ENCODE measurements at places on chromosomes 7 and 10.

DNA sequence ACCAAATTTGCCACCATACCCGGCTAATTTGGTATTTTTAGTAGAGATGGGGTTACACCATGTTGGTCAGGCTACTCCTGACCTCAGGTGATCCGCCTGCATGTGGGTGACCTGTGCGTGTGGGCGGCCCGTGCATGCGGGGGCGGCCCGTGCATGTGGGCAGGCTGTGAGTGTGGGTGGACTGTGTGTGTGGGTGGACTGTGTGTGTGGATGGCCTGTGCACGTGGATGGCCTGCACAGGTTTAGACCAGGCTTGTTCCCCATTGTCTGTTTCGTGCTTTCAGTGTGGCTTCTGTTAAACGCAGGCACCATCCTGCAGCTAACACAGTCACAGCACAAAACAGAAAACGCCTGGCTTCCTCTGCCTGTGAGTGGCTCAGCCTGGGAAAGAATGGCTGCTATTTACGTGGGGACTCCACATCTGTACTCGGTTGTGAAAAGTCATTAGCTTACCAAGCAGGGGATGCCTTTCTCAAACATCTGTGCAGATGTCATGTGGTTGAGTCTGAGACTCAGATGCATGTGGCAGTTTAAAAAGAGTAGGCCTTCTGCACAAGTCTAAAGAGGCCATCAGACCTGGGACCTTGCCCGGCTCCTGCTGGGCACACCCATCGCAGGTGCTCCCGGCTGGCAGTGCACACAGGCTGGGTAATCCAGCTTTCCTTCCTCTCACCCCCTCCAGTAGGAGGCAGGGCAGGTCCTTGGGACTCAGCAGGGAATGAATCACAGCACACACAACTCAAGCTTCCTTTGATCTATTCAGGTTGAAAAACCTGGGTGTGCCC lies 91.6 kb downstream of the COBL start:
- DNase-seq: no peak
- H3K4me1 ChIP-seq: no peaks in the 10 kb centered on the region
- H3K27ac ChIP-seq: no peak overlapping the region
- H3K27me3 ChIP-seq: peaks cover 14% of the 10 kb centered on the region
- H3K36me3 ChIP-seq: no peaks in the 10 kb centered on the region

- no peaks in the 10 kb centered on the region for H3K36me3 ChIP-seq
- DNase-seq: peak; percentile 36
- H3K27me3 ChIP-seq: no peaks in the 10 kb centered on the region
- no peaks in the 10 kb centered on the region for H3K4me1 ChIP-seq
Measured at GRCh38 chr10:77710759-77711682, 73.4 kb upstream of the KCNMA1 start.

DNA sequence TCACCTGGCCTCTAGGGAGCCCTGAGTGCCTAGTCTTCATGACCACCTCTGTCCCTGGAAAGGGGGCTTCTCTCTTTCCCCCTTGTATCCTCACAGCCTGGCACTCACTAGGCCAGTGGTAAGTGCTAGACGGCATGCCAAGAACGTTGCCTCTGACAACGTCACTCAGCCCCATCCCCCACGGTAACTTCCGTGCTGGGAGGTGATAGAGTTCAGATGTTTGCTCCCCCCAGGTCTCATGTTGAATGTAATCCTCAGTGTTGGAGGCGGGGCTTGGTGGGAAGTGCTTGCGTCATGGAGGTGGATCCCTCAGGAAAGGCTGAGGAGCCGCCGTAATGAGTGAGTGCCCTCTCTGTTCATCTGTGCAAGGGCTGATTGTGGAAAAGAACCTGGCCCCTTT lies 343.3 kb upstream of the MKI67 start:
- no peaks in the 10 kb centered on the region for H3K27me3 ChIP-seq
- no peaks in the 10 kb centered on the region for H3K4me1 ChIP-seq
- H3K36me3 ChIP-seq: no peaks in the 10 kb centered on the region
- no peak overlapping the region for H3K27ac ChIP-seq
- no peak for DNase-seq

DNA sequence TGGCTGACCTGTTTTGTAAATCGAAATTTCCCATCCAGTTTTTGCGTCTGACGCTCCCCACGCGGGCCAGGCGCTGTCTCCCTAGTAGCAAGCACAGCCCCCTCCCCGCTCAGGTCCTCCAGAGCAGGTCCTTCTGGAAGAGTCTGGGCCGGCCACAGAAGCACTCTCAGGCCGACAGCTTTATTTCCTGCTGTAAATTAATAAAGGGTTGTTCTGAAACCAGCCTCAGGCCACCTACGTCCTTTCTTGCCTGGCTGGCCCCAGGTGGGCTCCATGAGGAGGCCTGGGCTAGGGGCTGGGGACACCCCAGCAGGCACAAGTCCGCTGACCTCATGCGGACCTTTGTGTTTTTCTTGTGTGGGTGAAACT lies 35.2 kb downstream of the CAMK2B start:
- H3K27ac ChIP-seq: no peak overlapping the region
- H3K27me3 ChIP-seq: peaks cover 22% of the 10 kb centered on the region
- H3K36me3 ChIP-seq: no peaks in the 10 kb centered on the region
- no peak overlapping the region for H3K4me3 ChIP-seq
- no peaks in the 10 kb centered on the region for H3K4me1 ChIP-seq
- DNase-seq: no peak

- no peak for DNase-seq
- no peak overlapping the region for H3K27ac ChIP-seq
- no peak overlapping the region for H3K4me3 ChIP-seq
- no peaks in the 10 kb centered on the region for H3K36me3 ChIP-seq
- no peaks in the 10 kb centered on the region for H3K4me1 ChIP-seq
- no peaks in the 10 kb centered on the region for H3K27me3 ChIP-seq
Measured at GRCh38 chr7:144006029-144006691, 6.0 kb downstream of the OR6B1 start.

GRCh38 chr10:58508316-58508715 lies 4.4 kb upstream of the BICC1 start:
- H3K27ac ChIP-seq: no peak overlapping the region
- 0 out of 2 replicates have a peak, but pooled peaks cover 4% of the 10 kb centered on the region for H3K4me1 ChIP-seq
- no peak overlapping the region for H3K4me3 ChIP-seq
- peaks cover 25% of the 10 kb centered on the region for H3K27me3 ChIP-seq
- H3K36me3 ChIP-seq: no peaks in the 10 kb centered on the region
- DNase-seq: no peak

- peaks cover 4% of the 10 kb centered on the region for H3K27me3 ChIP-seq
- no peaks in the 10 kb centered on the region for H3K4me1 ChIP-seq
- no peaks in the 10 kb centered on the region for H3K36me3 ChIP-seq
Measured at GRCh38 chr7:97022491-97023306, 1.9 kb downstream of the DLX5 start.

GRCh38 chr7:101162551-101163278 lies 2.7 kb downstream of the VGF start:
- no peaks in the 10 kb centered on the region for H3K36me3 ChIP-seq
- H3K27me3 ChIP-seq: no peaks in the 10 kb centered on the region
- peak overlapping the region; percentile 72 for H3K4me3 ChIP-seq

GRCh38 chr7:152987656-152988055 lies 228.1 kb downstream of the ACTR3B start:
- H3K4me3 ChIP-seq: no peak overlapping the region
- DNase-seq: no peak
- no peaks in the 10 kb centered on the region for H3K4me1 ChIP-seq
- no peak overlapping the region for H3K27ac ChIP-seq

DNA sequence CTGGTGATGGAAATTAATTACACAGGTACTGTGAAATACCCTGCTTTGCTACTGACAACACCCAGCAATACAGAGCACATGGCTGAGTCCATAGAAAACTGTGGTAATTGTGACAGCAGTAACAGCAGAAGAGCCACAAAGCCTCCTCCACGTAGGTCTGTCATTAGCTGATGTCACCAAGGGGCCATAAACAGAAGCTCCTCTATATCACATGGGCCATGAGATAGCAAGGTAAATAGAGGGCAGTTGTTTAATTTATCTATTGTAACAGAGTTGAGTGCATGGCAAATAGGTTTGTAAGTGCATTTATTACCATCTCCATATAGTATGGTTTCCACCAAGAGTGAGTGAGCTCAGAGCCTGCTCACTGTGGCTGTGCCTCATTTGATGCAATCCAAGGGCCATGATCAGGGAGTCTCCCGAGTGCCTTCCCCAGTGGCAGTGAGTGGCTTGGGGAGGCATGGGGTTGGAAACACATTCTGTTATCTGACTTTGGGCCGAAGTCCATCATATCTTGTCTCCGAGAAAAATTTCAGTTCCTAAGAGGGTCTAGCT lies 281.2 kb downstream of the SKAP2 start:
- no peak overlapping the region for H3K4me3 ChIP-seq
- peaks cover 13% of the 10 kb centered on the region for H3K27me3 ChIP-seq
- no peak overlapping the region for H3K27ac ChIP-seq
- no peaks in the 10 kb centered on the region for H3K36me3 ChIP-seq
- H3K4me1 ChIP-seq: no peaks in the 10 kb centered on the region
- DNase-seq: no peak

DNA sequence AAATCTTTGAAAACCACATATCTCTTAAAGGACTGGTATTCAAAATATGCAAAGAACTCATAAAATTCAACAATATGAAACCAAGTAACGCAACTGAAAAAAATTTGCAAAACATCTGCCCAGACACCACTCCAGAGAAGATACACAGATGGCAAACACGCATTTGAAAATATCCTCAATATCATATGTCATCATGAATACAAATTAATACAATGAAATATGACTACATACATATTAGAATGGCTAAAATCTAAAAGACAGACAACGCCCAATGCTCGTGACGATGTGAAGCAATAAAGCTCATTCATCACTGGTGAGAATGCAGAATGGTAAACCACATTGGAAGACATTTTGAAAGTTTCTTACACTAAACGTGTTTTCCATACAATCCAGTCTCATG lies 770.1 kb upstream of the CELF2 start:
- H3K27ac ChIP-seq: no peak overlapping the region
- no peak overlapping the region for H3K4me3 ChIP-seq
- H3K4me1 ChIP-seq: no peaks in the 10 kb centered on the region
- H3K27me3 ChIP-seq: no peaks in the 10 kb centered on the region
- no peak for DNase-seq
- no peaks in the 10 kb centered on the region for H3K36me3 ChIP-seq

- no peaks in the 10 kb centered on the region for H3K27me3 ChIP-seq
- no peak for DNase-seq
- H3K4me1 ChIP-seq: peaks cover 68% of the 10 kb centered on the region
- no peaks in the 10 kb centered on the region for H3K36me3 ChIP-seq
- H3K27ac ChIP-seq: peak overlapping the region; percentile 96
Measured at GRCh38 chr7:73718438-73718881, 1.0 kb downstream of the STX1A start.

DNA sequence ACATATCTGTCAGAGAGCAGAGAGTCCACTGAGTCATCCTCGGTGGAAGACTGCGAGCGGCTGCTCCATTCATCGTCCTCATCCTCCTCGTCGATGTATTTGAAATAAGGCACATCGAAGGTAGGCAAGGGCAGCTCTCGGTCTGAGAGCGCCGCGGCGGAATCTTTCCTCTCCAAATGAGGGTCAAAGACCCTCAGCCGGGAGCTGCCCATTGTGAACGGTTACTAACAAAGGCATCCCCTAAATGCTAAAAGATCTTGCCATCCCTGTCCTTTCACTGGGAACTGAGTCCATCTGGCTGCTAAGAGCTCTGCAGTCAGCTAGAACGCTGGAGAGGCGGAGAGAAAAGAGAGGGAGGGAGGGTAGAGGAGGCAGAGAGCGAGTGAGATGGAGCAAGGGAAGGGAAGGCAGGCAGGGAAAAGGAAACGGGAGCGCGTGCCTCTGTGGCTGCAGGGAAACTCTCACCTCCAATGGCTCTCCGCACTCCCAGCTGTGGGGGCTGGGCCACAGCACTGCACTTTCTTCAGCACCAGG lies 163.4 kb downstream of the RAPGEF5 start:
- no peaks in the 10 kb centered on the region for H3K36me3 ChIP-seq
- H3K4me3 ChIP-seq: no peak overlapping the region
- DNase-seq: no peak

GRCh38 chr7:79436378-79436777 lies 17.1 kb downstream of the MAGI2 start:
- no peak for DNase-seq
- H3K27ac ChIP-seq: no peak overlapping the region
- no peaks in the 10 kb centered on the region for H3K4me1 ChIP-seq
- H3K4me3 ChIP-seq: no peak overlapping the region
- no peaks in the 10 kb centered on the region for H3K27me3 ChIP-seq

DNA sequence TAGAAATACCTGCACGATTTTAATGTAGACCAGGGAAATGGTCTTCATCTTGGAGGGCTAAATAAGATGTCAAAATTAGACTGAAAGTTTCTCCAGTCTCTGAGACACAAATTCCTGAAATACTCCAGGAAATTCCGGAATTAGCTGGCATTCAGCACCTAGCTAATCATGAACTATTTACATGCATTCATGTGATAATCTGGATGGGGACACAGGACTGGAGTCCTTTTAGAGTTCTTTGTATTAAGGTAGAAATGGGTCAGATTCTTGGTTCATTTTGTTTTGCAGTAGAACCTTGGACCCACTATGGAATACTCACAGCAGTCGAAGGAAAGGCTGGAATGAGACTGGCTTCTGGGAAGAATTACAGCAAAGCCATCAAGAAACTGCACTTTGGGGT lies 65.3 kb upstream of the MDFIC start:
- H3K36me3 ChIP-seq: no peaks in the 10 kb centered on the region
- no peak overlapping the region for H3K4me3 ChIP-seq
- no peaks in the 10 kb centered on the region for H3K4me1 ChIP-seq
- H3K27ac ChIP-seq: no peak overlapping the region
- no peak for DNase-seq

DNA sequence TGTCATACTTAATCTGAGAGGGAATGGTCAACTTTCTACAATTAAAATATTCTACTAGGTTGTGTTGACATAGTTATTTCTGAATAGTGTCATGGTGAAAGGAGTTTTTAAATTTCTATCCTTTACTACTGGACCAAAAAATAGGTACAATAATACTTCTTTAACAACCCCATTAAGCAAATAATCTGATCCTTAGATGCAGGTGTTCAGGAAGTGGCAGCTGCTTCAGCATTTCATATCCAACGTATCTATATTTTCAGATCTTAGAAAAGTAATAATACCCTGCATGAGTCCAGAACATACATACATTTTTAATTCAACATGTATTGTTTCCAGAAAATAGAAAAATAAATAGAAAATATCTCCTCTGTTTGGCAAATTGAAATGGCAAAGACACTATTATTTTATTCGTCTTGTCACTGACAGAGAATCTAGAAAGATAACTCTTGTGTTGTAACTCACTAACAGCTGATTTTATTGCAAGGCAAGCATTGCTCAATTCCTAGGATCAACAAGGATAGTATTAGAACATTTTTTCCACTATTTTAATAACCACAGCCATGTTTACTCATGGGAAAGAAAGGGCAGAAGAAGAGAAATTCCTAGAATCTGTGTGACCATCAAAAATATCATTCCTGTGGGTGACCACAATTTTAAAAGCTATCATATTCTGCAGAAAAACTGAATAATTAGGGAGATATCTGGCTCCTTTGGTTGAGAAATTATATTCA lies 159.3 kb upstream of the CNTNAP2 start:
- H3K27ac ChIP-seq: no peak overlapping the region
- no peaks in the 10 kb centered on the region for H3K4me1 ChIP-seq
- H3K27me3 ChIP-seq: no peaks in the 10 kb centered on the region
- no peak overlapping the region for H3K4me3 ChIP-seq
- no peak for DNase-seq

- DNase-seq: no peak
- H3K27me3 ChIP-seq: no peaks in the 10 kb centered on the region
- H3K36me3 ChIP-seq: no peaks in the 10 kb centered on the region
- H3K4me1 ChIP-seq: no peaks in the 10 kb centered on the region
Measured at GRCh38 chr7:144656965-144657517, 178.8 kb downstream of the TPK1 start.
